ENCODE measurements at places on chromosomes 12 and 14. TPM values are rescaled to one million over a fixed set of nuclear protein-coding genes. Genes with fewer than 3 reads are reported as not detected.

CD4 gene
- 0.30 TPM for polyA plus RNA-seq

NR4A1 gene
- 0.84 TPM for polyA plus RNA-seq

IFI27 gene
- polyA plus RNA-seq, result 5.5 TPM

INSM2 gene
- polyA plus RNA-seq, result not detected

Measured in CD8-positive, alpha-beta memory T cell (primary cell).